ENCODE measurements at places on chromosomes 4 and X.

DNA sequence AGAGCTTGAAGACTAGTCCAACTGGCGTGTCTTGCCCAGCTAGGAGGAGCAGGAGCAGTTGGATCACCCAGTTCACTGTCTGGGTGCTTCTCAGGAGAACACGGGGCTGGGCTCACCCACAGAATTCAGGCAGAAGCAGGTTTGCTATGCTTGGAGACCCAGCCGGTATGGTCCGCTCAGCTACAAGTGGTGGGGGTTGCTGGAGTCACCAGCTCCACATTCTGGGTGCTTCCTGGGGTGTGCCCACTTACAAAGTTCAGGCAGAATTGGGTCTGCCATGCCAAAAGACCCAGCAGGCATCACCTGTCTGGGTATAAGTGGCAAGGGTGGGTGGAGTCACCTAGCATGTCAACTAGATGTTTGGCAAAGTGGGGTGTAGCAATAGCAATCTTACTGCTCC lies 1061.8 kb downstream of the PCDH19 start:
- DNase-seq = no peak

DNA sequence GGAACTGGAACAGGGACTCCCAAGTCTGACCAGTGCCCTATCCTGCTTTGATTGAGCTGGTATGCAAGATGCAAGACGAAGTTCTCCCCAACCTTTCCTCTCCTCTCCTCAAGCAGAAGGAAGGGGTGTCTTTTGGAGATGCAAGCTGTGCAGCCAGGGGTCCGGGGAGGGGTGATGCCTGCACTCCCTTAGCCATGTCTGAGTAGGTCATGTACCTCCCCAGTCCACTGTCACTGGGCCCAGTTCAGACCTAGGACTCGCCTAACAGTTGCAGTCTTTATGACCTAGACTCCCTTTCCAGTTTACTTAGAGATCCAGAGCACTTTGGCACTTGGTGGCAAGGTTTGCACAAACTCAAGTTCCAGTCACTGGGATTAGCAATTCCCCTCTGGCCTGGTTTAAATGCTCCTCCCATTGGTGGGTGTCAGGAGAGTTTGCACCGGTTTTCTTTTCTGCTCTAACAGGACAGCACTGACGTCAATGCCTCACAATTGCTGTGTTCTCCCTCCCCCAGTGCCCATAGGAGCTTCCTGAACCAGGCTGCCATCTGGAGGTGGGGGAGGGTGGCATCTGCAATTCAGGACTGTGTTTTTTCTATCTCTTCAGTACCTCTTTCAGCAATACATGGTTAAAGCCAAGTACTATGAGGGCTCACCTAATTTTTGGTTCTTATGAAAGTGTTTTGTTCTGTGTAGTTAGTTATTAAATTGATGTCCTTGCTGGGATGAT lies 782.2 kb downstream of the ARAP2 start:
- DNase-seq = no peak

- no peak for DNase-seq
Observed at GRCh38 chrX:11509786-11510185, 155.9 kb downstream of the ARHGAP6 start.

DNA sequence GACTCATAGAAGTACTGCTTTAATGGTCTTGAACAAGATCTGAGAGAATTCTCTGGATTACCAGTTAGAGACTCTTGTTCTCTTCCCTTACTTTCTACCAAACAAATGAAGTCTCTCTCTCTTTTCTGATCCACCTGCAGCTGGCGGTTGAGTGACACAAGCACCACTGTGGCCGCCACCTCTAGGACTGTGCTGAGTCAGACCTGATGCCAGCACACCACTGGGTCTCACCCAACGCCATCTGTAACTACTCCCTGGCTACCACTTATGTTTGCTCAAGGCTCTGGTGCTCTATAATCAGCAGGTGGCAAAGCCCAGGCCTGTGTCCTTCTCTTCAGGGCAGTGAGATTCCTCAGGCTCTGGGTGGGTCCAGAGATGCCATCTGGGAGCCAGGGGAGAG lies 1173.5 kb downstream of the RPA4 start:
- DNase-seq = no peak

DNA sequence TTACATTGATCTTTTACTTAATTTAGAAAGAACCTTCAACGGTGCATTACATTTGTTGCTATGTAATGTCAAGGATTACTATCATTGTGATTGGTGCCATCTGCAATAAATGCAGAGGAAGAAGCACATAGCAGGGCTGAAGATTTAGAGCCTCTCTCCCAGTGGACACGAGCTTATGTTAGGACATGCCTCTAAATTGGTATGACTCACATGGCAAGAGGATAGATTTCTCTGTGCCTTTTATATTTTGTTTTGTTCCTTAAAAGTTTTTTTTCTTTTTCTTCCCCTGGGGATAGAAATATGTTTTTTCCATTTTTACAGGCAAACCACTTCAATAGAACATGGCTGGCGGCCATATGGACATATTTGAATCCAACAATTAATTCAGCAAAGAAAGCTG lies 205.0 kb upstream of the HAND2 start:
- no peak for DNase-seq

- DNase-seq = no peak
Observed at GRCh38 chr4:80091688-80092087, 18.7 kb upstream of the ANTXR2 start.

- peak; percentile 0 for DNase-seq
Observed at GRCh38 chr4:14254252-14254651, 626.7 kb upstream of the BOD1L1 start.

DNA sequence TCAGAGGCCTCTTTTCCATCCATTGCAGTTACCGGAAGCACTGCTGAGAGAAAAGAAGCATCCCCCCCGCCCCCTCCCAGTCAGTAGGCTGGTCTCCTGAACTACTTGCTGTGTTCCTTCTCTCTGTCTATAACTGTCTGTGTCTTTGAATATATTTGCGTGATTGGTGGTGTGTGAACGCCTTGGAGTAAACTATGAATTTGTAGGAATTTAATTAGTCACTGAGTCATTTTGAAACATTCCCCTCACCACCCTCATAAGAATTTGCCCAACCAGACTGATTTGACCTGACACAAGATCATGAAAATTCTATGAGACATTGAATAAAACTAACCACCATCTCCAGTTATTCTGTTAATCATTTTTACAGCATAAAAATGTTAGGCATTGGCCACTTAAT lies 6.7 kb upstream of the NXF3 start:
- no peak for DNase-seq

- DNase-seq = no peak
Observed at GRCh38 chr4:173424899-173425805, 26.2 kb upstream of the SCRG1 start.

DNA sequence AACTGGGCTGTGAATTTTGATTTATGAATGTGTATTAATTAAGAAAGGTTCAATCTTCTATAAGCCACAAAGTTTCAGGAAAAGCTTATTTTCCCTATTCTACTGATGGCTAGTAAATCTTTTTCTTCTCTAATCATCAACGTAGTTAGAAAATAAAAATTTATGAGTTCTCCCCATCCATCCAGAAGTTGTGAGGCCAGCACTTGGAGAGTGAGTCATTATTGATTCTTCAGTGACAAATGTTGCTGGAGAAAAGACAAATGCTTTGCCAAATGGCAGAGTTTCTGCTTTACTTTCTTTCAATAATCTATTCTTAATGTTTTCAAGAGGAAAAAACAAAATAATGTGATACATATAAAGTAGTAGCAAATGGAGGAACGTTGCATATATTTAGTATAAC lies 11.3 kb upstream of the GRXCR1 start:
- DNase-seq = no peak

GRCh38 chr4:143375326-143376073 lies 38.8 kb downstream of the GAB1 start:
- DNase-seq = no peak

GRCh38 chrX:124347242-124347641 lies 879 bp downstream of the SH2D1A start:
- DNase-seq = no peak

GRCh38 chr4:135552131-135552530 lies 1350.5 kb upstream of the PABPC4L start:
- DNase-seq = no peak

GRCh38 chrX:151505796-151506195 lies 57.7 kb upstream of the PASD1 start:
- no peak for DNase-seq

GRCh38 chrX:1778817-1779216 lies 164.0 kb downstream of the ASMT start:
- no peak for DNase-seq

GRCh38 chr4:145876531-145877180 lies 62.0 kb downstream of the ZNF827 start:
- DNase-seq = no peak

DNA sequence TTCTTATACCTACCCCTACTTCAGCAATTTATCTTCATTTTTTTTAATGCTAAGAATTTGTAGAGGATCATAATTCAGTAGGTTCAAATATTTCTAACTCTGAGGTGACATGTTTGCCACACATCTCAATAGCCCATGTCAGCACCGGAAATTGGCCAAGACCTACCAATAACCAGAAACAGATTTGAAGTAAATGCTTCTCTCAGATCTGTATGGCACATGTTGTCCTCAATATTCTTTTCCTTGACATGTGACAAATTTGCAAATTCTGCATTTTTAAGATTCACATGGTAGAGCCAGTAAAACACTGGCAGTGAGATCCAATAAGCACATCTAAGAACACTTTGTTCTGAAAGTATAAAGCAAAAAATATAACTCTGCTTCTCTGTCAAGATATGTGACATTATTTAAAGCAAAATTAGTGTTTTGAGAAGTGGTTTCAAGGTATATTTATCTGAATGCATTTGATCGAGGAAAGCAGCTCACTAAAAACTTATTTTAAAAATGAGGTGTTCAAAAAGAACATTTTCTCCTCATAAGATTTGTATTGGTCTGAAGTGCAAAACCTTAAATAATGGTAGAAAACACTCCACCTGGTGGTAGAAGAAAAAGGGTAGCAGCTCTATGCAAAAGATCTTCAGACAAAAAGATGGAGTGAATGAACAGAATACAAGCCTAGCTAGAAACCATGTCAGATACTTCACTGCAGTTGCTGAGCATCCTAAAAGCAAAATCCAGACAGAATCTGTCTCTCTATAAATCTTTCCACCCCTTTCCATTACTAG lies 513.8 kb upstream of the FAM241A start:
- DNase-seq = no peak

DNA sequence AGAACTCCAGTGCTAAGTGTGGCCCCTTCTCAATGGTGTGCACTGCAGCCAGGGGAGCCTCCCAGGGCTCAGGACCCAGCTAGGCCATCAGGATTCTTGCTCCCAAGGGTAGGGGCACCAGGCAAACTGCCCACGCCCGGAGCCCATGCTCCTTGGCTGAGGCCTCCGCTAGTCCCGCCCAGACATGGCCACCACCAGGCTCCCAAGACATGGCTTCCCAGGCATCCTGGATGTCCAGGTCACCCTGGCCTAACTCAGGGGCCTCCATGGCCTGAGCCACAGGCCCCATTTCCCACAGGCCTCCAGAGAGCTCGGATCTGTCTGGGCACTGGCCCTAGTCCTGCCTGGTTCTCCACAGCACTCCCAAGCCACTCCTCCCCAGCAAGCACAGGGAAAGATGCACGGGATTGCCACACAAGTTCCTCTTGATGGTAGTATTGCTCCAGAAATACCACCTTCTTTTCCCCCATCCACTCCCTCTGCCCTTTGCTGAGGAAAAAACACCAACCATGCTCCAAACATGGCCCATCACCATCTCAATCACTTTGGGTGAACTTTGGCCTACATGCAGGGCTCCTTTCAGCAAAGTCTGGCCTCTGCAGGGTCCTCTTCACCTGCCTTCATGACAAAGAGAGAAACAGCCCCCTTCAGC lies 274.7 kb upstream of the AGTR2 start:
- no peak for DNase-seq

- DNase-seq = no peak
Observed at GRCh38 chr4:38202242-38202641, 242.0 kb downstream of the PTTG2 start.

- DNase-seq = no peak
Observed at GRCh38 chr4:159425737-159426305, 322.9 kb downstream of the RAPGEF2 start.

DNA sequence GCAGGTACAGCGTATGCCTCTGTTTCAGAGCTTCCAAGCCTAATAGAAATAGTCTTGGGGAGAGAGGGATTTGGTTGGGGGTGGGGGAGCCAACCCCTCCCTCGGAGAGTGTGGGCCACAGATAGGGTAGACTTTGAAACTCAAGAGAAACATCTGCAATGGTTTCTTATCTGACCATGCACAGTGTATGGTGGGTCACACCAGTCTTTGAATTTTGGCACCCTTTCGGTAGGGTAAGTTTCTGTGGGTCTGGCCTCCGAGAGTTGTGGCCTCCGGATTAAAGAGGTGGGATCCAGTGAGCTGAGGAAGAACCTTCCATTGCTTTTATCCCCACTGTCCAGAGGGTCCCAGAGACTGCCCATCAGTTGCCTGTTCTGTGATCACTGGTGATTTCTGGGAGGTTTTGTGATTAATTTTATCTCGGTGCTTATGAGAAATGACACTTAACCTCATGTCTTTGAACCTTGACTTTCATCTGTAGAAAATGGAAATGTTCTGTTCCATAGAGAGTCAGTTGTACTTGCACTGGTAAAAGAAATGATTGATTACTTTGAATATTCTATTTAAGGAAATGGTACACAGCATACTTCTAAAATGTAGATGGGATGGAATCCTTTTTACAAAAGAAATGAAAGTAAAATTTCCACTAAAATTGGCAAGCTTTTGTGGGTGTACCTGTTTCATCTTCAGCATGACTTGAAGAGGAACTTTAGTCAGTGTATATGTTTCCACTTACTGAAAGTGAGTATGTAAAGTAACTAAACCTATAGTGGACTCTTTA lies 62.7 kb downstream of the TMEM131L start:
- DNase-seq = no peak

- no peak for DNase-seq
Observed at GRCh38 chr4:93103042-93103441, 725.5 kb upstream of the ATOH1 start.

- no peak for DNase-seq
Observed at GRCh38 chr4:57018980-57019379, 40.3 kb downstream of the POLR2B start.

GRCh38 chr4:152245680-152246079 lies 290.2 kb downstream of the FBXW7 start:
- DNase-seq = no peak

DNA sequence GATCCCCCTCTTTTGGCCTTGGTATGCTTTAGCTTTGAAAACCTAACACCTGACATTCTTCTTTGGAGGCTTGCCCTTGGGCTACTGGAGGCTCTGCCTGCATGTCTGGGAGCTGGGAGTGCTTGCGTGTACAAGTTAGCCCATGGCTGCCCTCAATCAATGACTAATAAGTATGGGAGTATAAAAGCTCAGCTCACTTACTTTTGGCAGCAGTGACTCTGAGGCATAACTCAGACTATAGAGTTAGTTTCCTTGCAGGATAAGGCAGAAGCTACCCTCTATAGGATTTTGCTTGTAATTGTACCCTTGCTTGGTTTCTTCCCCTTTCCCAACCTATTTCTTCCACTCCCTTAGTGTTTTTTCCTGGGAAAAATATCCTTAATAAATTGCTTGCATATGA lies 247.9 kb downstream of the PPP1R2C start:
- no peak for DNase-seq
